ENCODE measurements at places on chromosomes 7 and 10.
A peak's percentile ranks its signal among the peaks of the same experiment; 100 is the strongest.

- no peak for DNase-seq
These were observed 312.8 kb downstream of the LRMDA start for GRCh38 chr10:75744261-75744660.

- peak; percentile 4 for DNase-seq
These were observed 7.9 kb downstream of the SLC25A28 start for GRCh38 chr10:99612167-99612831.

- DNase-seq, result no peak
These were observed 45.1 kb downstream of the DPY19L1 start for GRCh38 chr7:34991938-34992840.

DNA sequence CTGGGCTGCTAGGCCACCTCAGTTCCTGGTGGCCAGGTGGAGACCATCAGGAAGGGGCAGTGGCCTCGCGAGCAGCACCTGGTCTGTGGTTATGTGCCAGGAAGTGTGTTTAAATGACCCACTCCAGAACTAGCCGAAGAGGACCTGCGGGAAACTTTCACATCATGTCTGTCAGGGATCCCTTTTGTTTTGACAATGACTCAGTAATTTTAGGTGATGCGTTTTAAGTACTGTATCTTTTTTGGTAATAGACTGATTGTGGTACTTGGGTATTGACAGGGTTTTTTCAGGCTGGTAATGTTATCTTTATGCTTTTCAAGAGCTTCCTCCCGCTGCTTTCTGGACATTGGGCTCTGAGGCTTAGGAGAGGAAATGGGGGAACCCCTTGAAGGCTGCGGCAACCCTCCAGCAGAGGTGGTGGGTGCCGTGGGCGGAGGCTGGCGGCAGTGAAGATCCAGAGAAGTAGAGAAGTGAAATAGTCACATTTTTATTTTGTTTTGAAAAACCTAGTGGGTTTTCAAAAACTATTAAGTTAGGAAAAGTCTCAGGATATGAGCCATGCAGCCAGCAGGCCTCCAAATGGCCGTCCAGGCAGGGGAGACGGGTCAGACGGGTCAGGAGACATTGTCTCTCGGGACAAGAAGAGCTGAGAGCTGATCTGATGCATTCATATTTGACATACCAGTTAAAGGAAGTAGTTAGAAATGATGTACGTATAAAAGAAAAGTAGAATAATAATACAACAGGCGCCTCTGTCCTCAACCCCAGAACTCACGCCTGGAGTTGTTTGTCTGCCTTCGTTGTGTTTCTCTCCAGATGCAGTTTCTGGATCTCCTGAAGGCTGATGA lies 27.7 kb downstream of the PPP2R2D start:
- no peak for DNase-seq

DNA sequence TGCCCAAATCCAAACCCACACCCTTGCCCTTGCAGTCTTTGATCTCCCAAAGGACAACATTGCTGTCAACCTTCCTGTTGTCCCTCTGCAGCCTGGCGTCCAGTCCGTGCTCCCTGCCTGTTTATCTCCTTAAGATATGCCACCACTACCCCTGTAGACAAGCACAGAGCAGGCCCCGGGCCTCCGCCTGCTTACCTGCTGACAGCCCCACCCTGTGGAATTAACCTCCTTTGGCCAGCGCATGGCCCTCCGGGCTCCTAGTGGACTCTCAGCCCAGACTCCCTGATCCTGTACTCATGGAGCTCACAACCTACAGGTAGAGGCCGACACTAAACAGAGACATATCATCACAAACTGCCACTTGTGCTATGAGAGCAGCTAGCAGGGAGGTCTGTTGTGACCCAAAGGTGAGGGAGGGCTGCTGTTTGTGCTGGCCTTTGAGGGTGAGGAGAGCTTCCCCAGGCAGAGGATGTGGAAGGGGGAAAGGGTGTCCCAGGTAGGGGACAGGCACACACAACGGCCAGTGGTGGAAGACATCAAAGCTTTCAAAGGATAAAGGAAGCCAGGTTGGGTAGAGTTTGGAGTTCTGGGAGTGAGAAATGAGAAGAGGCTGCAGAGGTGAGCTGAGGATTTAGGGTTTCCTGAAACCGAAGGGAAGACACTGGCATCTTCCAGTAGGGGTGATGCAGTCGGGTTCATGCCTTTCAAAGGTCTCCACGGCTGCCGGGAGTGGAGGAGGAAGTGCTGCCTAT lies 174.5 kb upstream of the ZMIZ1 start:
- no peak for DNase-seq

DNA sequence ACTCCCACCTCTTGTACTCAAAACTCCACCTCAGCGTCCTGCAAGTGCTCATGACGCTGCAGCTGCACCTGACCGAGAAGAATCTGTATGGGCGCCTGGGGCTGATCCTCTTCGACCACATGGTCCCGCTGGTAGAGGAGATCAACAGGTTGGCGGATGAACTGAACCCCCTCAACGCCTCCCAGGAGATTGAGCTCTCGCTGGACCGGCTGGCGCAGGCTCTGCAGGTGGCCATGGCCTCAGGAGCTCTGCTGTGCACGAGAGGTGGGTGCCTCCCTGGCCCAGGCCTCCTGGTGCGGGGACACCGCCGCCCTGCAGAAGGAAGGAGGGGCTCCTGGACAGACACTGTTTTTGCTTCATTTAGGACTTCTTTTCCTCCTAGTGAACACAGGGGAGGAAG lies 10.3 kb downstream of the INTS15 start:
- DNase-seq, result no peak

- DNase-seq, result no peak
These were observed 19.4 kb downstream of the ZFAND2A start for GRCh38 chr7:1140476-1141104.

- DNase-seq, result no peak
These were observed 34.4 kb downstream of the UNC5B start for GRCh38 chr10:71246591-71247413.

- peak; percentile 30 for DNase-seq
These were observed 39.4 kb downstream of the CHST15 start for GRCh38 chr10:124053971-124054370.

- no peak for DNase-seq
These were observed 290.7 kb downstream of the KLF6 start for GRCh38 chr10:3494131-3494837.

DNA sequence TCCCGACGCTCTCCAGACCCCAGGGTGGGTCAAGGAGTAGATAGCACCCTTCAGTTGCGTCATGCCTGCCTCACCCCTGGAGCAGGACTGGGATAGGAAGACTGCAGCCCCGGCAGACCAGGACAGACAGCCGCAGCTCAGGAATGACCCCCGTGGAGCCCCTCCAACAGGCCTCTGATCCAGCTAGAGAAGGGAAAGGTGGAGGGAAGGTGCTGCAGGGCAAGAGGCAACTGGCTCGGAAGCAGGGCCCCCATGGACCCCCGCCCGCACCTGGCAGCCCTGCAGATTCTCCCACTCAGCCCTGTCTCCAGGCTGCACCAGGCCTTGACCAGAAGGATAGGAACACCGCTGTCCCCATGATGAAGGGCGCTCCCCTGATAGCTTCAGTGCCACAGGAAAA lies 7.7 kb downstream of the KCNH2 start:
- DNase-seq, result no peak

GRCh38 chr7:110774071-110774470 lies 316.9 kb upstream of the LRRN3 start:
- peak; percentile 61 for DNase-seq

DNA sequence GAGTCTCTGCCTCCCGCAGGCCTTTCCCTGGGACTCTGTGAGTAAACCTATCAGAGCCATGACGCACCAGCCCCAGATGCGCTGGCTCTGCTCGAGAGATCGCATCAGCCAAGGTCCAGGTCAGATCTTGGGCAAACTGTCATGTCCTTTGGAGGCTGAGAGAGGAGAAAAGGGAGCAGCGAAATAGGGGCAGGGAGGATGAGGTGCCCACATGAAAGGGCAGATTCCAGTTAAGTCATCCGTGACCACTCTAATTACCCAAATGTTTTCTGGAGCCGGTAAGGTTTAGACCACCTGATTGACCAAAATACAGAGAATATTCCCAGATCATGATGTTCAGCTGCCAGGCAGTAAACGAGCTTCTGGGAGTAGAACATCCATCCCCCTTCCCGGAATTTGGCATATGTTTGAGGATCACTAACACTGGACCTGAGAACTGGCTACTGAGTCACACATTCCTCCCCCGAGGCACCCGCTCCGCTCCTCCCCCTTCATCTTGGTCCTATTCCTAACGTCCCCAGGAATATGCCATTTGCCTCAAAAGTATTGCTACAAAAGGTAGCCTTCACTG lies 88.0 kb downstream of the FGFR2 start:
- no peak for DNase-seq

DNA sequence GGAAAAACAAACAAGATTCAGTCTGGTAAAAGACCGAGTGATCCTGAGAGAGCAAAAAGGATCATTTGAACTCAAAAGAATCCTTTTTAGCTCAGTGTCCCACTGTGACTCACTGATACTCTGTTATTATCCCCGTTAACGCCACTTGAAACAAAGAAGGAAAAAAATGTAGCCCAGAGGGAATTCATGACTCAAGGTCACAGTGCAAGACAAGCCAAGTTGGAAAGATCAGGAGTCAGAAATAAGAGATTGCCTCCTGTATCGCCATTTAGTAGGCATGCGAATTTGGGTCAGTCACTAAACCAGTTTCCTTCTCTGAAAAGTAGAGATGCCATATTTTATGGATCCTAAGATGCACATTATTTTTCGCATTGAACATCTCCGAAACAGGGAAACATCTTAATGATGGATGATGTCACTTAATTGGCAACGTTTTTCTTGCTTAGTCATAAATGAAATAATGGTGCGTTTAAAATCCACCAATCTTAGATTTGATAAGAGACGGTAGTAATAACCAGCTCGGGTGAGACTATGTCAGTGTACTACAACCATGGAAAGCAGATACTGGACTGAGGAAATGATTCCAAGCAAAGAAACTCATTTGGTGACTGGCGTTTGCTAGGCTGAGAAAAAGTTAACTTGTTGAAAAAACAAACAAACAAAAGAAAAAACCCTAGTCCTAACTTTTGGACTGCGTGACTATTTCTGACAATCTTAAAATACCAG lies 502.0 kb upstream of the CELF2 start:
- no peak for DNase-seq

DNA sequence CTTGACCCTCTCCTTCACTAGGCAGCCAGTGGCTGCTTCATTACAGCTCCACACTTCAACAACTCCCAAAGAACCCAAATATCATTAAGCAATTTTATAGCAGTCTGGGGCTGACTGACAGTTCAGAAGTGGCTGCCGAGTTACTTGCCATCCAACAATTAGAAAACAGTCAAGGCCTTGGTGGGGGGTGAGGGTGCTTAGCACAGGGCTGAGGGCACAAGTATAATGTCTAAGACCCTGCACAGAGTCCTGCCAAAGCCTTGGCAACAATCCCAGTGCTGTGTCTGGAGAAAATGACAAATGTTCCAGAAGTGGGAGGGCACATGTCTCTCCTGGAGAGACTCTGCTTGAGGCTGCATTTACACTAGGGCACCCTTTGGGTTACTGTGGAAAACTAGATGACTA lies 71.1 kb downstream of the CXCL12 start:
- DNase-seq, result no peak

GRCh38 chr7:131741446-131741845 lies 185.0 kb upstream of the PODXL start:
- no peak for DNase-seq

DNA sequence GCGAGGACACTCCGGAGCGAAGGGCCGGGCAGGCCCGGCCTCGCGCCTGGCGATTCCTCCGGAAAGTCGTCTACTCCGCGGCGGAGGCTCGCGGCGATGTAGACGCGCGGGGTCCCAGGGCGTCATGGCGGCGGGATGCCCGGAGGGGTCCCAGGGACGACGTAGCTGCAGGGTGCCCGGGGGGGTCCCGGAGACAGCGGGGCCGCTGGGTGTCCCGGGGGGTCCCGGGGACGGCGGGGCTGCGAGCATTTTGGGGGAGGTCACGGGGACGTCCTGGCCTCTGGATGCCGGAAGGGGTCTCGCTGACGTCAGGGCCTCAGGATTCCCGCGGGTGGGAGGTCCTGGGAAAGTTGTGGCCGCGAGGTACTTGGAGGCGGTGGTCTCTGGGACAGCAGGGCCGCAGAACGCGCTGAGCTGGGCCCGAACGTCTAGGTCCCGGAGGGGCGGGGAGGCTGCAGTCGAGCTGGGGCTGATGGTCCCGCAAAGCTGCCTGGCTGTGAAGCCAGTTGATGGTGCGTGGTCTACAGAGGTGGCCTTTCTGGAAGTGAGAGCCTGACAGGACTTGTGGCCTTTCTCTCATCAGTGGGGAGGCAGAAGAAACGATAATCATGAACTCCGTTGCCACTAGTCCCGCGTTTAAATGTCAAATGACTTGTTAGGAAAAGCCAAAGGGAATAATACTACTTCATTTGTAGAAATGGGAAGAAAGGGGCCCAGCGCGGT lies 637 bp downstream of the HSPA14 start:
- no peak for DNase-seq

DNA sequence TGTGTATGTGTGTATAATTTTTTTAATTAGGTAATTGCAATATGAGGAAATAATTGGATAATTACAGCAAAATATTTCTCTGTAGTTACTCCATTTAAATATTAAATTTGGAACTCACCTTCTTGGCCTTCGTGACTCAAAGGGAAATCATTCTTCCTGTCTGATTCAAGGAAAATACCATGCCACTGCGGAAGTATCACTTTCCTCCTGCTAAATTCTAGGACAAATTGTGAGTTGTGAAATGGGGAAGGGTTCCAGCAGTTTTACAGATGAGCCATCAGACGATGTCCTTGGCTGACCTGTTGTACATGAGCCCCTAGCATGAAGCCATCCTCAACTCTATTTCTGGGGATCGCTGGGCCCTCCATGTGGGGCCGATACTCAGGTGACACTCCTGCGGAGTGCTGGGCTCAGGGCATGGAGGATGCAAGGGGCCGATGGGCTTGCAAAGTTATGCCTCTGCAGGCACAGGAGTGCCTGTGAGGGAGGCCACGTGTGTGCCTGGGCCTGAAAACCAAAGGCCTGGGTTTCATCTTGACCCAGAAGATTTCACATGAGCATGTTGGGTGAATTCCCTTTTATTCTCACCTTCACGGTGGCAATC lies 179.6 kb upstream of the TCERG1L start:
- no peak for DNase-seq

- DNase-seq, result no peak
These were observed 334.5 kb downstream of the SORCS1 start for GRCh38 chr10:106830006-106830405.

DNA sequence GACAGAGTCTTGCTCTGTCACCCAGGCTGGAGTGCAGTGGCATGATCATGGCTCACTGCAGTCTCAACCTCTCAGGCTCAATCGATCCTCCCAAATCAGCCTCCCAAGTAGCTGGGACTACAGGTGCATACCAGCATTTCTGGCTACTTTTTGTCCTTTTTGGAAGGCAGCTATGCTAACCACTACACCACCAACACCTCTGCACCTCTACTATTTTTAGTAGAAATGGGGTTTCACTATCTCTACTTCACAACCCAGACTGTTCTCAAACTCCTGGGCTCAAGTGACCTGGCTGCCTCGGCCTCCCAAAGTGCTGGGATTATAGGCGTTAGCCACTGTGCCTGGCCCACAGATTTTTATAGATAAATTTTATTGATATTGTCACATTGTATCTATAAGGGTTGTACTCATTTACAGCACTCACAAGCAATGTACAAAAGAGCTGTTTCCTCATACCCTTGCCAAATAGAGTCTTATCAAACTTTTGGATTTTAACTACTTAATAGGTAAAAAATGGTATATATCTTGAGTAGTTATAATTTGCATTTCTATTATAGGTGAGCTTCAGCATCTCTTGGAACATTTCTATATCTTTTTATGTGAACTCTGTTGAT lies 23.7 kb downstream of the PRR15 start:
- no peak for DNase-seq

GRCh38 chr10:12631216-12631615 lies 281.9 kb downstream of the CAMK1D start:
- DNase-seq, result peak; percentile 54

- DNase-seq, result no peak
These were observed 107.4 kb downstream of the ZEB1 start for GRCh38 chr10:31426401-31426800.

Data from LNCaP clone FGC (cell line).